ENCODE measurements at places on chromosomes 5 and 9.

DNA sequence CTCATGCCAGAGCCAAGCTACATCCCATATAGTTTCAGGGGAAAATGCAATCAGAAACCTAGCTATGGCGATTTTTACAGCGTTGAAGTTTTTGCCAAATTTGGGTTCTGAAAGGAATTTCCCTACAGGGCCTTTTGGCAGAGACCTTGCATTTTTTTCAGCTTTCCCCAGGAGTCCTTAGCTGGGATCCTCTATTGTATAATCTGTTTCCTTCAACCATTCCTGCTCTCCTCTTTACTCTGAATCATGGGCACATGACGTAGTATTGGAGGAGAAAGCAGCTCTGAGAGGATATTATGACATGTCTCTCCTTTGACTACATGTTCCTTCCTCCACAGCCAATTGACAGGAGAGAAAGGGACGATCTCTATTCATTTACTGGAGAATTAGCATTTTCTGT is 118.5 kb upstream of the ERCC6L2 start:
- DNase-seq, result no peak

GRCh38 chr5:80655231-80655774 is 520 bp upstream of the DHFR start:
- no peak for DNase-seq

- no peak for DNase-seq
Measured at GRCh38 chr5:27784317-27784716, 745.9 kb upstream of the CDH9 start.

GRCh38 chr9:89919171-89919681 is 314.4 kb downstream of the GADD45G start:
- DNase-seq, result peak; percentile 50

GRCh38 chr5:20248118-20248517 is 260.1 kb upstream of the CDH18 start:
- no peak for DNase-seq

DNA sequence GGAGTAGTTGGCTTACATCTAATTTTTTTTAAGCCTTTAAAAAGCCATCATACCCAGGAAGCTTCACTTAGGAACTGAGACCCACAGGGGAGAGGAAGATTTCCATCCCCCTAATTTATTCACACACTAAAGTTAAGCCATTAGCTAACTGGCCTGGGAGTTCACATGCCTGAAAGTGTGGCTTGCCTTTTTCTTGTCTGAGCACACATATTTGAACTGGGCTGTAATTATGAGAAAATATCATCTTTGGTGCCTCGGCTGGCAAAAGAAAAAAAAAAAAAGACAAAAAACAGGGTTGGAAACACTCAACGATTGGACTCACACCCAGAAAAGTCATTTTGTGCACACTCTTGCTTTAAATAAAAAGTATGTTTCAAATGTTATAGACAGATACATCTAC is 847.3 kb downstream of the MAT2B start:
- no peak for DNase-seq
